Naive thymus-derived CD4-positive, alpha-beta T cell (primary cell): ENCODE measurements at places on chromosomes 5 and 9. TPM values are rescaled to one million over a fixed set of nuclear protein-coding genes. Genes with fewer than 3 reads are reported as not detected.

Gene IL9
- polyA plus RNA-seq: not detected

Gene FBLL1
- polyA plus RNA-seq: not detected

Gene WNK2
- polyA plus RNA-seq: not detected

Gene FGD3
- 114 TPM for polyA plus RNA-seq

GRCh38 chr5:579211-579610 is 32.9 kb upstream of the CEP72 start:
- no peak for DNase-seq

DNA sequence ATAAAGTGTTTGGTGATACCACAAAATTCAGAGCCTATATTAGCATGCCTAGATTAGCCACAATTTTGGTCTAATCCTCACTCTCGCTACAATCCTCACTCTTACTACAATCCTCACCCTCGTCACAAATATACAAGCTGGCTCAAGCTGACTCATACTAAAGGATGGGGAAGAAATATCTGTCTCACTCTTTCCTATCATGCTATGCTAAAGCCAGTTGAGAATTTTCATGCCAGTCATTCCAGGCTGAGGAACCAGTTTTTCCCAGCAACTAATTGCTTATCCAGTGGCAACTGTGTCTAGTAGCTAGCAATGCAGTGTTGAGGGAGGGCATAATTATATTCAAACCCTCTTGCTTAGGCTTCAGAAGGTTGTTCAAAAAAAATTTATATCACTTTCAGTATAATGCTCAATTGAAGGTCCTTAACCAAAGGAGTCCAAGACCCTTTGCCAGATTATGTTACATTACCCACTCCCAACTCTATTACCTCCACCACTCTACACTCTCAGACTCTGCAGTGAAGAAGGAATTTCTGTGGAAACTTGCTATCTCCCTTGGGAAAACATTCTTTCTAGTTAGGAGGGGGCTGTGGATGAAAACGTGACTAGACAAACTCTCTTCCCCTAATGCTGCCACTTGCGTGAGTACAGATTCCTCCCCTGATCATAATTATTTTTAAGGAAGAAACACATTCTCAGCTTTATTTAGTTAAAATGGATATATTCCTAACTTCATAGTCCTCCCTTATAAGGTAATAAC is 810.3 kb upstream of the ACO1 start:
- no peak for DNase-seq

DNA sequence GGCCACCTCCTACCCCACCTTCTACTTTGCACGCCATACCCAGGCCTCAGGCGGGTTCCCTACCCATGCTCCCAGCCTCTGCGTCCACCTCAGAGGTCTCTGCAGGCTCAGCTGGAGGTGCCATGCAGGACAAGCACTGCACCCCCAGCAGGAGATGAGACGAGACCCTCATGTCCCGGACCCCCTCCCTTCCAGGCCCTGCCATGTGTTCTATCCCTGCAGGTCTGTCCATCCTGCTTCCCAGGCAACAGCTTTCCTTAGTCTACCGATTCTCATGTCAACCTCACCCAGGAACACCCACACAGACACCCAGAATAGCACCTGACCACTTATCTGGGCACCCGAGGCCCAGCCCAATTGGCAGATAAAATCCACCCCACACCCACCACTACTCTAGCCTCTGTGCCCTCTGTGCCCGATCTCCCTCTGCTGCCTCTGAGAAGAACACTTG is 52.1 kb downstream of the SEMA4D start:
- DNase-seq: no peak

GRCh38 chr5:177140312-177140711 is 6.7 kb downstream of the NSD1 start:
- no peak for DNase-seq

GRCh38 chr5:93583439-93583767 is 381 bp downstream of the NR2F1 start:
- DNase-seq: no peak
